Ascending aorta (tissue), 2 donors: ENCODE measurements at places on chromosomes 1 and 21.

DNA sequence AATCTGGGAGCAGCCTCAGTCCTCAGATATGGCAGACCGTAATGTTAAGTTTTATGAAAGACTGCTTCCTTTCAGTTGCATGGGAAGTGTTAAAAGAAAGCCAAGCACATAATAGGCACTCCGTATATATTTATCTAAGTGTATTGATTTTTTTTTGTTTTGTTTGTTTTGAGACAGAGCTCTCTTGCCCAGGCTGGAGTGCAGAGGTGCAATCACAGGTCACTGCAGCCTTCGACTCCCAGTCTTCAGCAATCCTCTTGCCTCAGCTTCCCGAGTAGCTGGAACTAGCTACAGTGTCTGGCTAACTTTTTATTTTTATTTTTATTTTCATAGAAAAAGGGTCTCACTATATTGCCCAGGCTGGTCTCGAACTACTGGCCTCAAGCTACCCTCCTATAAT is 341.8 kb downstream of the USH2A start:
- DNase-seq: no peak

- DNase-seq: no peak
Observed at GRCh38 chr21:29382030-29382654, 83.4 kb downstream of the BACH1 start.

DNA sequence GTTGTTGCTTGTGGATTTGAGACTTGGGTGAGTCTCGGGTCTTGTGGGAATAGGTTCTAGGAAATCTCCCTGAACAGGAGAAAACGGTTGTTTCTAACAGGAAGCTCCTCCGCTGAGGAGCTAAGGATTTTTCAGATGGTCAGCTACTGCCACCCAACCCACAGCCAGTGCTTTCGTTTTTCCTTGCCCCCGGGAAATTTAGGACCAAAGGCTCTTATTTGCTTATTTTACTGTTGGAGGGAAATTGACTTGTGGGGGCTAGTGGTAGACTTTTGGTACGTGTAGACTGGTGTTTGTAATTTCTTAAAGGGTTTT is 792 bp downstream of the SNX7 start:
- no peak for DNase-seq

DNA sequence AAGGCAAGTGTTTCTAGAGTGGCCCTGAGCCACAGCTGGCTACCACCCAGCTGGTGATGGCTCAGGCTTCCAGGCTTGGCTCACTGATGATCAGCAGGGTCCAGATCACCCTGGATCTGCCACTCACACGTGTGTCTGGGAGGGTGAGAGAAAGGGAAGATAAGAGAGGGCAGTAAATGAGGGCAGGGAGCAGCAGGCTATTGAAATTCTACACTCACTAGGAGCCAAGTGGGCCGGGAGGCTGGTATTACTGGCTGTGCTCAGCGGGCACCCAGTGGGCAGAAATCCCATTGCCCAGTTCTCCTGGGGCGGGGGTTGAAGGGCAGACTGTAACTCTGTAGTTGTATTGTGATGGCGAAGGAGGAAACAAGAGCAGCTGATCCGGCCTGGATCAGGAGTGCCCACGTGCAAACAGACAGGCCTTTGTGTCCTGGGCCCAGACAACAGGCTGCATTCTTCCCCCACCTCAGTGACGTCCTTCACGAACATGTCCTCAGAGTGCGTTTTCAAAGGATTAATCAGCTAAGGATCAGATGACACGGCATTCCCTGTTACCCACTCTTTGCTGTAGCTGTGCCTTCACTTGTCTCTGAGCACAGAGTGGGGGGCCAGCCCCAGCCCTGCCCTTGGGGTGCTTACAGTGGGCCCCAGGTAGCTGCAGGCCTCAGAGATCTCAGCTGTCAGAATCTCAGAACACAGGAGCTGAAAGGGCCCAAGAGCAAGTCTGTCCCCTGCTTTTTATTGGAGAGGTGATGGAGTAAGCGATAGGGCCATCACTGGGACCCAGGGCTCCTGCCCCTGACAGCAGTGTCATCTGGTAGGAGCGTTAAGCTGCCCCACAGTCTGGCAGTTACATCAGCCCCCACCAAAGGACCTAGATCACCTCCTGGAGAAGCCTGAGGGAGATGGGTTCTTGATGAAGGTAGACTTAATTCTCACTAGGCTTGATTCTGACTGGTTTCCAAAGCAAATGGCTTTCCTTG is 60.5 kb downstream of the ATP1A1 start:
- DNase-seq: no peak

GRCh38 chr21:31592963-31593560 is 66.4 kb upstream of the SOD1 start:
- DNase-seq: no peak

- no peak for DNase-seq
Observed at GRCh38 chr1:26263212-26263611, 16.7 kb upstream of the SH3BGRL3 start.

- no peak for DNase-seq
Observed at GRCh38 chr1:217369996-217370551, 260.8 kb downstream of the GPATCH2 start.

DNA sequence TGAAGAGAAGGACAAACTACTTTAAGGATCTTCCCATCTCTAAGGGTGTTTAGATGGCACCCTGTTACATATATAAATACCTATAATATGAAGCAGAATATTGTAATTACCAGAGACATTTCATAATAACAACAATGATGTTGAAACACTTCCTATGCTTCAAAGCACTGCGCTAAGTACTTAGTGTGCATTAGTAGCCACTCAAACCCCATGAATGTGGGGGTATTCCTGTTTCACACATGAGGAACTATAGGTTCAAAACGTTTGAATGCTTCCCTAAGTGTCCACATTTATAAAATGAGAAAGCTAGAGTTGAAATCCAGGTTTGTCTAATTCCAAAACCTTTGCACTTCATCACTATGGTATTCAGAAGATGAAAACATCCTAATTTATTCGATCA is 18.5 kb upstream of the OR10J5 start:
- no peak for DNase-seq

- DNase-seq: no peak
Observed at GRCh38 chr1:72662918-72663317, 380.6 kb upstream of the NEGR1 start.

DNA sequence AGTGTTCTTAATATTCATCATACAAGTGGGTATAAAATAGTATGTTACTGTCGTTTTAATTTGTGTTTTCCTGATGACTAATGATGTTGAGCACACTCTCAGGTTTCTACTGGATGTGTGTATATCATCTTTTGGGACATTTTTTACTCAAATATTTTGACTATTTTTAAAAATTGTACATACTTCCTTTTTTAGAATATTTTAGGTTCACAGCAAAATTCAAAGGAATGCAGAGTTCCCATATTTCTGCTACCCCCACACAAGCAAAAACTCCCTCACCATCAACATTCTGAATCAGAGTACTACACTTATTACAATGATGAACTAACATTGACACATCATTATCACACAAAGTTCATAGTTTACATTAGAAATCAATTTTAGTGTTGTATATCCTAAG is 114.5 kb downstream of the DPYD start:
- no peak for DNase-seq

GRCh38 chr1:22508329-22508728 is 55.0 kb upstream of the EPHA8 start:
- DNase-seq: no peak
